ENCODE measurements at places on chromosomes 16 and 17.

GRCh38 chr16:31157136-31157535 is 7.3 kb upstream of the PRSS36 start:
- no peak for DNase-seq

DNA sequence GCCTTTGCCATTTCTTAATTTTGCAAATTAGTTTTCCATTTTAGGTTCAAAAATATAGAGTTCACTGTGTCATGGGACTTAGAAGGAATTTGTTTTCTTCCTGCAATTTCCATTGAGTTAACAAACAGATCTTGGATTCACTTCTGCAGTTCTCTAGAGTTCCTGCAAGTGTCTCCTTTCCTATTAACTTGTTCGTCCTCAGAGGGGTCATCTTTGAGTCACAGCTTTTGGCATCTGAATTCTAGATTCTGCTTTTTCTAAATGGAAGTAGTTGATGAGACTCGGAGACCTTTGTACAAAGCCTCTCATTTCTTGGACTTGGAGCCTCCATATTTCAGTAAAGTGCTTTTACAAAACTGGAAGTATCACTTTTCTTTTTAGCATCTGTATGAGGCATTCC is 323.3 kb downstream of the BCAS3 start:
- DNase-seq, result peak; percentile 85

DNA sequence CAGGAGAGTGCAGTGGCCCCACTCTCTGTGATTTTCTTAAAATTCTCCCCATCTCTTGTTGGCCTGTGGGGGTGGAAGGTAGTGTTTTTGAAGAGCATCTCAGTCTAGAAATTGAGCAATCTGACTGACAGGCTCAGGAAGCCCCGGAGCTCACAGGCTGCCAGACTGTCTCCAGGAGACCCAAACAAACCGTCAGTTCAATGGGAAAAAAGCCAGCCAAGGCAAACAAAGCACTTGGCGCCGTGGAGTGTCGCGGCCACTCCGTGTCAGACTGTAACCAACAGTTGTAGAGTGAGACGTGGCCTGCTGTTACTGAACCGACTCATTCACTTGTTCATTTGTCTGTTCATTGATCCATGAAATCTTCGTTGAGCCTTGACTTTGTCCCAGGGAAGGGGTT is 33.7 kb downstream of the RGS9 start:
- DNase-seq, result no peak

- DNase-seq, result no peak
Observed at GRCh38 chr16:2761886-2762583, 9.6 kb downstream of the SRRM2 start.

DNA sequence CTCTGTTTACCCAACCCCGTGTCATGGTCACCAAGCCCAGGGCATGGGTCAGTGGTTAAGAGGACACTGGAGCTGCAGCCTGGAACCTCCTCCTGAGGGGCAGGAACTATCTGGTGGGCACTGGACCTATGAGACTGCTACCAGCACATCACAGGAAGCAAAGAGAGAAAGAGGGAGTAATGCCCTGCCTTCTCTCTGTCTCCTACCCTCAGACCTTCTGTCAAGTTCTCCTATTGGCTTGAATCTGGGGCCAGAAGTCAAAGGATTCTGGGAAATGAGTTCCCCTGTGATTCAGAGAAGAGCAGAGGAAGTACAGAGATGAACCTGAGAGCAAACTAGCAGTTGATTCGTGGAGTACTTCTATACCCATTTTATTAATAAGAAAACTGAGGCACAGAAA is 123.0 kb upstream of the GNAO1 start:
- DNase-seq, result no peak

- no peak for DNase-seq
Observed at GRCh38 chr17:9432134-9432885, 143.3 kb downstream of the STX8 start.

- DNase-seq, result no peak
Observed at GRCh38 chr16:30010844-30011713, at the start of gene DOC2A. Gene DOC2A, minus strand, starts transcription at chr16:30011027. Its CDS starts 805 bp downstream, at chr16:30010222.

- DNase-seq, result no peak
Observed at GRCh38 chr17:72811976-72812687, 280.4 kb downstream of the SLC39A11 start.

- peak; percentile 38 for DNase-seq
Observed at GRCh38 chr17:29151567-29151966, 28.6 kb downstream of the MYO18A start.

DNA sequence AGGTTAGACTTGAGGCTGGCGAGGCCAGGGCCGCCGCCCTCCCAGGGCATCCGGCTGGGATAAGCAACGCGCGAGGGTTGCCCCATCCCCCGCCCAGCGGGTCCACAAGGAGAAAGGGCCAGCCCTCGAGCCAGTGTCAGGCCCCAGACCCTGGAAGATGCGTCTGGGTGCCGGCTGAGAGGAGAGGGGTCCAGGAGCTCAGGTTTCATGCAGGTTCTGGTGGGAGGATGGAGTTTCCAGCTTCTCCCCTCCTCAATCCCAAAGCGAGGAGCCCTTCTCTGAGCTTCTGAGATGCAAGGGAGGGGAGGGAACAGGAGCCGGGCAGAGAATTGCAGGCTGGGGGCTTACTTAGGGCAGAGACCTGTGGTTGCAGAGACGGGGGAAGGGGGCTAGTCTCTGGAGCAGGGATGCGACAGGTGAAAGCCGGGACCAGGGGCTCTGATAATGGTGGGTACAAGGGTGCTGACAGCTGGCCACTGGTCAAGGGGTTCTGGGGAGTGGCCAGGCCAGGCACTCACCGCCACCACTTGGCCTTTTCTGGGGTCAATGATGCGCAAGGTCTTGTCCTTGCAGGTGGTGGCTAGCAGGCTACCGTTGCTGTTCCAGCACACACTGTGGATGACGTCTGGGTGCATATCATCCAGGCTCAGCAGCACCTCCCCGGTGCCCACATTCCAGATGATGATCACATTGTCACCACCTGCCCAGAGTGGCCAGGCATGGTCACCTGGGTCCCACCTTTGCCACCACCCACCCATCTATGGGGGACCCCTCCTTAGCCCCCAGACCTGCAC is 4.2 kb downstream of the CORO6 start:
- no peak for DNase-seq

DNA sequence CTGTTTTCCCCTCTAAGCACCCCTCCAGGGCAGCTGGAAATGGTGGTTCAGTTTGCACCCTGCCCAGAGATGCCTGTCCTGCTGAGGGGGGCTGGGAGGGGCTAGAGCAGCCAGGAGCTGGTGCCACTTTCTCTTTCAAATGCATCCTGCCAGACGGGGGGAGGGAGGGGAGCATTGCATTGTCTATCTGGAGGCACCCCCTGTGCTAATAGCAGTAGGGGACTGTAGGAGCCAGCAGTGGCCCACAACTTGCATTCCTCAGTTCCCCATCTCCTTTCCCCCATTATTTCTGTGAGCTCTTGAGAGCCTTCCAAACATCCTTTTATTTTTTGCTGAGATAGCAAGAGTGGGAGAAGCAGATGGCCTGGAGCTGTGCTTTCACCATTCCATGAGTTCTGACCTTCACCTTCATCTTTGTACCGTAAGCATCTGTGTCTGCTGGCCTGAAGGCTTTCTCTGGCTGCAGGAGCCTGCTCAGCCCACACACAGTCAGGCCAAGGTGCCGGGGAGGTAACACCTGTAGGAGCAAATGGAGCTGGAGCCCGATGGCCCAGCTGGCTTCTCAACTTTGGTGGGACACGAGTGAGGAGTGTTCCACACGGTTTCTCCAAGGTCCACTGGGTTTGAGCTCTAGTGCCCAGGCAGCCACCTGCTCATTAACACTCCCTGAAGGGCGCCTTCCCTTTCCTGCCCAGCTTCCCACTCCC is 5.2 kb downstream of the WFDC1 start:
- no peak for DNase-seq

- DNase-seq, result no peak
Observed at GRCh38 chr16:4537376-4538343, 913 bp downstream of the CDIP1 start.

GRCh38 chr16:68257906-68258800 is 6.2 kb upstream of the SLC7A6 start:
- peak; percentile 49 for DNase-seq

- DNase-seq, result no peak
Observed at GRCh38 chr16:880471-881171, 80.1 kb upstream of the GNG13 start.

Measured in HCEC 1CT (cell line).